GM23248 (cell line): ENCODE measurements at places on chromosomes 2 and 18.

- no peak for DNase-seq
- no peaks in the 10 kb centered on the region for H3K27me3 ChIP-seq
- H3K36me3 ChIP-seq, result no peaks in the 10 kb centered on the region
- H3K4me3 ChIP-seq, result no peak overlapping the region
- peaks cover 19% of the 10 kb centered on the region for H3K4me1 ChIP-seq
Measured at GRCh38 chr2:158923180-158923594, 45.3 kb upstream of the TANC1 start.

GRCh38 chr2:169315357-169315756, 47.0 kb downstream of the LRP2 start:
- no peaks in the 10 kb centered on the region for H3K27me3 ChIP-seq
- no peak for DNase-seq

DNA sequence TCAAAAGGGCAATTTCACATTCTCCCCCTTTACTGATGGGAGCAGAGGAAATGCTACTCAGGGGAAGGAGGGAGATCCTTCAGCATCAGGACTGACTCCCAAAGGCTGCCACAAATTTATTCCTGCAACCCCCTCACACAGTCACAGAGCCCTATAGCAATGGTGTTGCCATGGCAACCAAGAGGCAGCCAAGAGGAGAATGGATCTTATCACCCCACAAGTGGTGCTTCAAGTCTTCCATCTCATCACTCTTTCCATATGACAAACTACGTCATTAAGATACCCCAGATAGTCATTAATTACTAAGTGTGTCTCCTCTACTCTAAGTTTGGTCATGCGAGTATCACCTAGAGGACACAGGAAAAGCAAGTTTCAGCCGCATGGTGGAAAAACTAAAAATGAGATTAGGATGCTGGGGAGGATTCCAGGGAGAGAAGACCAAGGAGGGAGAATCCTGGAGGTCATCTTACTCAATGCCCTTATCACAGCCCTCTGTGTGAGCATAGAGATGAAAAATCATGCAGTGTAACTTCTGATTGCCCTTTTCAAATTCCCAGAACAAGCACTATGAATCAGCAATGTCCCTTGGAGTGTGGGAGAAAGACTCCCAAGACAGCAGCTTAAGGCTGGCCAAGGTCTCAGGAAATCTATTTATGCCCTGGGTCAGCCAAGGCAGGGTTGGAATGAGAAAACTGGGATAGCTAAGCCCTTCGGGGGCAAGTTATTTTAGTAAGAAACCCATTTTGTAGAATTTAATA, 885.7 kb upstream of the KLHL29 start:
- no peak for DNase-seq
- H3K36me3 ChIP-seq, result no peaks in the 10 kb centered on the region
- no peak overlapping the region for H3K4me3 ChIP-seq
- H3K27ac ChIP-seq, result no peak overlapping the region
- H3K27me3 ChIP-seq, result no peaks in the 10 kb centered on the region

DNA sequence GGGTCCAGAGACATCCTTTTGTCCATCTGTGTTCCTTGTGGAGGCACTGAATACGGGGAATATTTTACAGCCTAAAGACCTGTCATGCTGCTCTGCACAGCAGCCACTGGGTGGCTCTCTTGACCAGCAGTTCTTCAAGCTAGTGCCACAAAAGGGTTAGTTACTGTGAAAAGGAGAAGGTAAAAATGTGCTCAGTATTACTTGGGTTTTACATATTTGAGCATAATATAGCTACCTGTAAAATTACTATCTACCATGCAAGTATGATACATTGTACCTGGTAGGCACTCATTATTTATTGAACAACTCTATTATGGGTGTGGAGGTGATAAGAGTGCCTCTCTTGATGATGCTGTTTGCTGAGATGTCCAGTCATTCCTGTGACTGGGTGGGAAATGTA, 23.6 kb downstream of the FZD5 start:
- no peaks in the 10 kb centered on the region for H3K27me3 ChIP-seq
- H3K27ac ChIP-seq, result no peak overlapping the region

- no peak for DNase-seq
- no peaks in the 10 kb centered on the region; the same call in 1 of the 2 replicates for H3K36me3 ChIP-seq
- no peak overlapping the region for H3K27ac ChIP-seq
- H3K4me1 ChIP-seq, result peaks cover 5% of the 10 kb centered on the region; the same call in 1 of the 2 replicates
Measured at GRCh38 chr2:25229279-25230197, 61.2 kb upstream of the POMC start.

GRCh38 chr2:174581491-174581890, 16.1 kb downstream of the WIPF1 start:
- H3K4me3 ChIP-seq, result no peak overlapping the region
- no peaks in the 10 kb centered on the region for H3K27me3 ChIP-seq
- peaks cover 10% of the 10 kb centered on the region for H3K4me1 ChIP-seq
- H3K27ac ChIP-seq, result no peak overlapping the region
- H3K36me3 ChIP-seq, result peaks cover 36% of the 10 kb centered on the region
- no peak for DNase-seq

- H3K27me3 ChIP-seq, result no peaks in the 10 kb centered on the region
- no peak overlapping the region for H3K4me3 ChIP-seq
- DNase-seq, result no peak
- H3K4me1 ChIP-seq, result no peaks in the 10 kb centered on the region
- no peaks in the 10 kb centered on the region for H3K36me3 ChIP-seq
- no peak overlapping the region for H3K27ac ChIP-seq
Measured at GRCh38 chr2:104046466-104046865, 807.4 kb upstream of the POU3F3 start.
